ENCODE measurements at places on chromosomes 7 and 10. TPM values are rescaled to one million over a fixed set of nuclear protein-coding genes. Genes with fewer than 3 reads are reported as not detected.

The CTNNA3 gene
- not detected for total RNA-seq

DNA sequence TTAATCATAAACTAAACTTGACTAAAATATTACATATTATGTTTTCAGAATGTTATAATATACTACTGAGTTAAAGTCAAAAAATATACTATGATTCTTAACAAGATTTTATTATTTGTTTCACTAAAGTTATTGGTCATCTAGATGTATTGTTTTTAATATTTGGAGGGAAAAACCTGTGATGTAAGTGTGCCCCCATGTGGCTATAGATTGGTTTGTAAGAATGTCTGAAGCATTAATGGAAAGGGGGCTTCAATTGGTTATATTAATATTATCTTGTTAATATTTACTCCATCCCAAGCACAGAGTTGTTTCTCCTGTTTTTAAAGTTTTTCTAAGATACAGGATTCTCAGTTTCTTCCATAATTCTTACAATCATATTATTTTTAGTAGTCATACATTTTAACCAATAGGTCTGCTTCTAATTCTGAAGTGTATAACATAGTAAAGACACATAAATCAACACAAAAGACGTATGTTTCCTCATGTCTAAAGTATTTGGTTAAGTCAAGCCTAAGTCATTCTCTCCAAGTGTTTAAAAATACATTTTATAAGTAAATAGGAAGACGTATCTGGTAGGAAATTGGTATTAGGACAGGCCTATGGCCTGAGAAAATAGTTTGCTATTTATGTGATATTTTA, 58.0 kb downstream of the GNAT3 start:
- no peak for DNase-seq
- H3K4me1 ChIP-seq: no peaks in the 10 kb centered on the region
- no peaks in the 10 kb centered on the region for H3K27me3 ChIP-seq
- H3K27ac ChIP-seq: no peak overlapping the region
- H3K4me3 ChIP-seq: no peak overlapping the region

GRCh38 chr10:58543141-58543540, 30.5 kb downstream of the BICC1 start:
- no peak overlapping the region for H3K27ac ChIP-seq
- H3K4me1 ChIP-seq: no peaks in the 10 kb centered on the region
- H3K36me3 ChIP-seq: no peaks in the 10 kb centered on the region
- H3K27me3 ChIP-seq: no peaks in the 10 kb centered on the region

DNA sequence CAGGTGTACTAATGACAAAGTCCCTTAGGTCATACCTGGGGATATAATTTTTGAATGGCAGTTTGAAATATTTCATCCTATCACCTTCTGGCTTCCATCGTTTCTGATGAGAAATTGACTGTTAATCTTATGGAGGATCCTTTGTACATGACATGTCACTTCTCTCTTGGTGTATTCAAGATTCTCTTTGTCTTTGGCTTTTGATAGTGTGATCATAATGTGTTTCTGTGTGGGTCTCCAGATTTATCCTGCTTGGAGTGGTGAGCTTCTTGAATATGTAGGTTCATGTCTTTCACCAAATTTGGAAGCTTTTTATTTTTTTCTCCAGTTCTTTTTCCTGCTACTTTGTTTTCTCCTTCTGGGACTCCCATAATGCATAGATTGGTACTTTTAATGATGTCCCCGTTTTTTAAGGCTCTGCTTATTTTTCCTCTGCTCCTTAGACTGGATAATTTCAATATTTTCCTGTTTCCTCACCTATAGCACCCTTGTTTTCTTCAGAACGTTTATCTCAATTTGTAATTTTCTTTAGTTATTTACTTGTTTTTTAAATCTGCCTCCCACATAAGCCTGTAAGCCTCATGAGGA, 4.4 kb downstream of the RBM33 start:
- no peak for DNase-seq
- peaks cover 44% of the 10 kb centered on the region for H3K4me1 ChIP-seq
- no peaks in the 10 kb centered on the region for H3K27me3 ChIP-seq

GRCh38 chr10:49388161-49388560, 7.7 kb downstream of the DRGX start:
- H3K36me3 ChIP-seq: no peaks in the 10 kb centered on the region
- H3K27ac ChIP-seq: no peak overlapping the region
- no peaks in the 10 kb centered on the region for H3K27me3 ChIP-seq
- no peaks in the 10 kb centered on the region for H3K4me1 ChIP-seq
- H3K4me3 ChIP-seq: no peak overlapping the region
- no peak for DNase-seq

- no peaks in the 10 kb centered on the region for H3K36me3 ChIP-seq
- no peaks in the 10 kb centered on the region for H3K27me3 ChIP-seq
- no peak overlapping the region for H3K4me3 ChIP-seq
- no peaks in the 10 kb centered on the region for H3K4me1 ChIP-seq
- no peak overlapping the region for H3K27ac ChIP-seq
Measured at GRCh38 chr7:135673360-135673706, 11.0 kb downstream of the STMP1 start.

DNA sequence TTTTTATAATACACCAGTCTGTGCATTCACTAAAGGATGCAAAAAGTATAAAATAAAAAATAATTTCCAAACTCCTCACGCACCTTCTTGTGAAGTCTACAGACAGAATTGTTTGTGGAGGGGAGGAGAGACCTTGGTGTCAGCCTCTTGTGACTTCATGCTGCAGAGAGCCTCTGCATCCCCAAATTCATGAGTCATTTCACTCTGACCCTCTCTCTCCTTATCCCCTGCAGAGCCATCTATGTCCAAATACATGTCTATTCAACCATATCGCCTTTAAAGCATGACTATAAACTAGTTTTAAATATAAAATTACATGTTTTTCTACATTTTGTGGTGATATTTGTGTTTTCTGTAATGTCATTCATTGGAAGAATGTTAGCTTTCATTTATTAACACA, 6.0 kb downstream of the CREB5 start:
- no peaks in the 10 kb centered on the region for H3K4me1 ChIP-seq
- no peak overlapping the region for H3K4me3 ChIP-seq
- no peaks in the 10 kb centered on the region for H3K36me3 ChIP-seq
- peaks cover 7% of the 10 kb centered on the region for H3K27me3 ChIP-seq
- H3K27ac ChIP-seq: no peak overlapping the region

GRCh38 chr10:122499012-122499411, 37.7 kb downstream of the HTRA1 start:
- H3K27ac ChIP-seq: no peak overlapping the region
- no peaks in the 10 kb centered on the region for H3K4me1 ChIP-seq
- no peak overlapping the region for H3K4me3 ChIP-seq
- DNase-seq: no peak

GRCh38 chr10:102504976-102505300, 1.2 kb downstream of the SUFU start:
- DNase-seq: no peak
- no peaks in the 10 kb centered on the region for H3K27me3 ChIP-seq
- H3K4me3 ChIP-seq: peak overlapping the region; percentile 92
- peak overlapping the region; percentile 75 for H3K27ac ChIP-seq
- no peaks in the 10 kb centered on the region for H3K36me3 ChIP-seq

DNA sequence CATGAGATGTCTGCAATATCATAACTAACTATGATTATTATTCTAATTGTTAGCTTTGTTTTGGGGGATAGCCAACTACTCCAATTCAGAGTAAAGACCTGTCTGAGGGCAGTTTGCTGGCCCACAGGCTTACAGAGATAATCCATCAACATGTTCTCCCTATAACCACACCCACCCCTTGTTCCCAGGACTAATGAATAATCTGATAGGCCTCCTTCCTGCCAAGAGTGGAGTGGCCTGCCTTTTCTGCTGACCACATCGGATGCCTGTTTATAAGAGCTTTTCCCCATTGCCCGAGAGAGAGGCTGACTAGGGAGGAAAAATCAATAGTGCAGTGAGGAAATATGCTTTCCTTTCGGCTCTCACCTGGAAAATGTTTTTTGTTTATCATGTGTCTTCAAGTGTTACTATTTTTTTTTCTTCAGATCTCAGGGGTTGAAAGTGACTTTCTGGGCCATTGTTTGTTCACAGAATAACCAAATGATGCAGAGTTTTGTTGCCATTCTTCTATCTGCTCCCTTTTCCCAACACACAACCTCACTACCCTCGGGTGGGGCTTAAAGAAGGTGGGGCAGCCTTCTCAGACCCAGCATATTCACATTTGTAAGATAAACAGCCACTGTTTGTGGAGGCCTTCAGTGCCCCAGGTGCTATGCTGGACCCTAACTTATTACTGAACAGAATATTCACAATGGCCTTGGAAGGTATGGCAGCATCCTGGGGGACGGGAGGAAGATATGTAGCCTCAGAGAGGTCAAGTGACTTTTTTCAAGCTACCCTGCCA, 38.4 kb downstream of the PLPP4 start:
- H3K36me3 ChIP-seq: no peaks in the 10 kb centered on the region
- no peaks in the 10 kb centered on the region for H3K27me3 ChIP-seq
- H3K4me3 ChIP-seq: no peak overlapping the region
- no peak overlapping the region for H3K27ac ChIP-seq

The TMEM140 gene
- 44.7 TPM for total RNA-seq

The TMEM176A gene
- total RNA-seq: not detected

Data from naive thymus-derived CD4-positive, alpha-beta T cell (primary cell).